ENCODE measurements at places on chromosomes 1 and 21.
A peak's percentile ranks its signal among the peaks of the same experiment; 100 is the strongest.

DNA sequence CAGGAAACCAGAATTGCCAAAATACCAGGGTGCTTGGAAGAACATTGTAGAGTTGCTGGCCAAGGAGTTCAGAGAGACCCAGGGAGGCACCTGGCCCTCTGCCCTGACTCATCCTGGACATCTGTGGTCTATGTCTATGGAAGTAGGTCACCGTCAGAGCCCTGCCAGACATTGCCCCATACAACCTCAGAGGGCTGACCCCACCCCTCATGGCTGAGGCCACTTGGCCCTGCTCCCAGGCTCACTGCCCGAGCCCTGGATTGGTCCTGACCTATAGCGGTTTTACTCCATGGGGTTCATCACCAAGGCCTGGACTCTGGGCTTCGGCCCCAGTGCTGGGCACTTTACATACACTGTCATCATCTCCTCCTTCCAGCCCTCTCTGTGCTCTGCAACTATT, 233.1 kb downstream of the PTPRU start:
- DNase-seq = no peak

DNA sequence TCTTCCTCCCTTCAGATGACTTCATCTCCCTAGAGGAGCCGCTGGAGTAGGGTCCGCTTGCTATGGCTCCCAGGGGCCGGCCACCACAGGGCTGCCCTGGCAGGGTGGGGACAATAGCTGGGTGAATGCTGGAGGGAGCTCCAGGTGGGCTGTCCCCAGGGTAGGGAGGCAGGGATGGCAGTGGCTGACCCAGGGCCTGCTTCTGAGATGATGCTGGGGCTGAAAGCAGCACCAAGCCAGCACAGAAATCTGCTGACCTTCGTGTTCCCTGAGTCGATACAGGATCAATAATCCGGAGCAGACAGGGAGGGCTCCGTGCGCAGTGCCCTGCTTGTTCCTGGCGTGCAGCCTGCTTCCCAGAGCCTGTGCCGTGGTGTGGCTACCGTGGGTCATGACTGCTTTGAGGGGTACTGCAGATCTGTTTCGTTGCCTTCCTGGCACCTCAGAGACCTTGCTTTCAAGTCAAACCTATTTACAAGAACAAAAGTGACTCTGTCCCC, 34.0 kb downstream of the TFF3 start:
- no peak for DNase-seq

GRCh38 chr1:111735858-111736544, 3.2 kb downstream of the INKA2 start:
- DNase-seq = no peak

- no peak for DNase-seq
Observed at GRCh38 chr1:31704271-31705079, 658 bp upstream of the COL16A1 start.

DNA sequence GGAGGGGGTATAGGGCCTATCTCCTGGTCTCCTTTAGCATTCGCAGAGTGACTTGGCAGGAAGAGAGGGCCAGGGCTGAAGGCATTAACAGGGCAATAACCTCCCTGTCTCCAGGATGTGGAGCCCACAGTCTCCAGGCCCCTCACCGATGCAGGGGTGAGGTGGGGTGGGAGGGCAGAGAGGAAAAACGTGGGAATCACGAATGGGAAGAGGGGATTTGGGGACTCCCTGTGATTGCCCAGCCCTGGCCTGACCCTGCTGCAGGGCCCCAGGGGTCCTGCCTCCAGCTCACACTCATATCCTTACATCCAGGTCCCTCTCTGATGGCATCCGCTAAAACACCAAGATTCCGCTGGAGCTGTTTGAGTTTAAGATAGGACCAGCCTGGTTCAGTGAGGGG, 14.6 kb downstream of the TFAP2E start:
- DNase-seq = no peak

- no peak for DNase-seq
Observed at GRCh38 chr21:41824466-41825207, 54.5 kb downstream of the PRDM15 start.

- DNase-seq = no peak
Observed at GRCh38 chr1:97562081-97562480, 358.8 kb downstream of the DPYD start.

DNA sequence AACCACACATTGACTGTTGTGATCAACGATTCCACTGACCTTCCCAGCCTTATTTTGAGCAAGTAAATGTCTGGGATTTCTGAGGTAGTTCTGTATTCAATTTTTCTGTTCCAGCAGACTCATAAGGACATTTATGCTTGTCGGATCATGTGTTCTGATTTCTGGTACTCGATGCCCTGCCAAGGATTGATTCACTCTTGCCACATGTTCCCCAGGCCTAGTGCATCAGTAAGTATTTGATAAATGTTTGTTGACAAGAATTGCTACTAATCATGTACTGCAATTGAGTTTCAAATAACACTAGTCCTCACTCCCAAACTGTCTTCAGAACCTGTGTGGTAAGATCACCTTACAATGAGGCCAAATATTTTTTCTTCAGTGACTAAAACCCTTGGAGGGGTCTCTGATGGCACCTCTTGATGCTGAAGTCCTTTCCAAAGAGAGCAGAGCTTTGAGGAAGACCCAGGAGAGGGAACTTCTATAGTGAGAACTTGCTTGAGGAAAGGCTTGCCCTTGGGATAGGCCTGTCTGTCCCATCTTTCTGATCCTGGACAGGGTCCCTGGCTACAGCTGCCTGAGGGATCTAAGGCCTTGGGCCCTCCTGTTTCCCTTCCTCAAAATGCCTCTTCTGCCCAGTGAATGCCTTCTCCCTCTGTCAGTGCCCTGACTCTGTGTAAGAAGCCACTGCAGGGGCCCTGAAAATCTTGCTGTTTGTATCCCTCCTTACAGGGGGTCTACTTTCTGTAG, 115.8 kb upstream of the FAM78B start:
- DNase-seq = no peak

- DNase-seq = no peak
Observed at GRCh38 chr21:15874615-15875014, 144.8 kb downstream of the USP25 start.

DNA sequence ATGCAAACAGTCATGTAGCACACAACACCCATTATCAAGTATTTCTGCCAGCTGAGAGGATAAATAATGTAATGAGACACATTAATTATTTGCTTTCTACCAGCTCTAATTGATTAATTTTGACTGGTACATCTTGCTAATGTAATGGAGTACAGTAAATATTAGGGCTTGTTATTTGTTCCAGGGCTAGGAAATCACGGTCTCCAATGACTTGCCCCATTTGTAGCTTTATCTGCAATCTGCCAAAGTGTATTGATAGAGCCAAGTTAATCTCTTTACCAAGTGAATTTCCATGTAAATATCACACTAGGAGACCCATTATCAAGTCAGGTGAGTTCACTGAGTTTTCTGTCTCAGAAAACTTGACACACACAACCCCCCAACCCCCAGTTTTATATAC, 55.1 kb downstream of the RGS13 start:
- no peak for DNase-seq

GRCh38 chr21:29477941-29478340, 179.2 kb downstream of the BACH1 start:
- no peak for DNase-seq

GRCh38 chr1:71298633-71299032, 217.8 kb upstream of the ZRANB2 start:
- DNase-seq = no peak

- no peak for DNase-seq
Observed at GRCh38 chr1:234953655-234954405, 174.8 kb downstream of the TOMM20 start.

DNA sequence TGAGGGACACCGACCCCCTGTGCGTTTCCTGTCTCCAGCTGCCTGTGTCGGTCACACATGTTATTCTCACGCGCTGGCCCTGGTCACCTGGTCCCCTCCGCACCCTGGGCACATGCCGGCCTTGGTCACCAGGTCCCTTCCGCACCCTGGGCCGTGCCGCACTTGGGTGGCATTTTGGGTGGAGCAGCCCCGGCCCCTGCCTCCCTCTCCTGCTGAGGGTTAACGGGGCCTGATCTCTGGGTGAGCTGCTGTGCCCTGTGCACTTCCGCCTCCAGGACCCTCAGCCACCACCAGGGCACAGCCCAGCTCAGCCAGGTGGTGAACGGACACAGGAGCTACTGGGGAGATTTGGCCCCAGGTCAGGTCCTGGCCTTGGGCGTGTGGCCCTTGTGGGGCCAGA, 26.6 kb downstream of the RRP1 start:
- no peak for DNase-seq

- DNase-seq = no peak
Observed at GRCh38 chr21:42013376-42013775, 3.2 kb upstream of the ZBTB21 start.

GRCh38 chr1:240030236-240030635, 61.4 kb upstream of the FMN2 start:
- no peak for DNase-seq

- DNase-seq = no peak
Observed at GRCh38 chr1:168607872-168608428, 31.5 kb downstream of the XCL1 start.

GRCh38 chr1:62198781-62199125, 4.1 kb downstream of the L1TD1 start:
- no peak for DNase-seq

- no peak for DNase-seq
Observed at GRCh38 chr21:46409641-46410406, 48.9 kb upstream of the DIP2A start.

DNA sequence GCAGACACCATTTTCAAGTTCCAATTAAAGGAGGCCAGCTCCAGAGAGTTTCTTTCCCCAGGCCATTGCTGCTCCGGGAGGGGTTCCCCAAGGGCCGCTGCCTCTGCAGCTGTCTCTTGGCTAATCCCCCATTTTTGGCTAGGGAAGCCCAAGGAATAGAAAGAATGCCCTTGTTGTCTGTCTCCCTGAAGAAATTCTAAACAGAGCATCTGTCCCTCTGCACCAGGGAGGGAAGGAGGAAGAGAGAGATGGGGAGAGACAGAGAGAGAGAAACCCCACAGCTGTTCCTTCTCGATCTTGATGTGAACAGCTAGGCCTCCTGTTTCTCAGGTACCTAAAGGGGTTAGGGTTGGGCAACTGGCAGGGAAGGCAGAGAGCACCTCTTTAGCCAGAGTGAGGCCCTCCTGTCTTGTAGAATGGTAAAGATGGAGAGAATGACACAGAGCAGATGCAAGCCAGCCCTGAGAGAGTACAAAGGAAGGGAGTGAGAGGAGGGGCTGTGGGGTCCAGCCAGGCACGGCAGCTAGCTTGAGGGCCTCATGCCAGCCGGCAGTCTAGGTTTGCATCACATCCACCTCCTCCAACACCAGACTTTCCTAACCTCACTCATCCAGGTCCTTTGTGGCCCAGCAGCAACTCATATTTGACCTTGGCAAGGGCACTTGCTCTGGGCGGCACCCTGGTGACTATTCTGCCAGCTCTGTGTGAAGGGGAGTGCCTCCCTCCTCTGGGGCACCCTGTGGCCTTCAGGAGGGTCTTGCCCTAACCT, 13.1 kb downstream of the OPTC start:
- no peak for DNase-seq

- DNase-seq = no peak
Observed at GRCh38 chr1:43760745-43761317, 53.5 kb downstream of the ST3GAL3 start.

DNA sequence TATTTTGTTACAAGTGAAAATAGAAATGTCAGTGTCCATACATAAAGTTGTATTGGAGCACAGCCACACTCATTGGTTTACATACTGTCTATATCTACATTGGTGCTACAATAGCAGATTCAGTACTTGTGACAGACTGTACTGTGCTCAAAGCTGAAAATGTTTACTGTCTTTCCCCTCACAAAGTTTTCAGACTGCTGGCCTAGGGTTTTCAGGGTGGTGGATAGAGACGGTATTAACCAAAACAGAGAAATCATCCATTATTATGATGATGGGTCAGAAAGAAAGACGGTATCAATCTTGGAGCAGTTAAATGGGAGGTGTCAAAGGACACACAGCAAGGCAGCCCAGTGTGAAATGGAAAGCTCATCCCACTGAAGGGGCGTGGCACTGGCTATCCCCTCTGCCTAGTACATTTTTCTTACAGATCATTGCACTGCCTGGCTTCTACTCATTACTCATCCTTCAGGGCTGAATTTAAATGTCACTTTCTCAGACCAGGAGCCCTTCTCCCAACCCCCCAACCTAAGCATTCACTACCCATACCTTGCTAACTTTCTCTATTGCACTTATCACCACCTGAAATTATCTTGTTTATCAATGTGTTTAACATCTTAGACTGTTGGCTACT, 10.2 kb downstream of the JAK1 start:
- no peak for DNase-seq

- no peak for DNase-seq
Observed at GRCh38 chr21:25240974-25241373, 366.3 kb downstream of the MRPL39 start.

DNA sequence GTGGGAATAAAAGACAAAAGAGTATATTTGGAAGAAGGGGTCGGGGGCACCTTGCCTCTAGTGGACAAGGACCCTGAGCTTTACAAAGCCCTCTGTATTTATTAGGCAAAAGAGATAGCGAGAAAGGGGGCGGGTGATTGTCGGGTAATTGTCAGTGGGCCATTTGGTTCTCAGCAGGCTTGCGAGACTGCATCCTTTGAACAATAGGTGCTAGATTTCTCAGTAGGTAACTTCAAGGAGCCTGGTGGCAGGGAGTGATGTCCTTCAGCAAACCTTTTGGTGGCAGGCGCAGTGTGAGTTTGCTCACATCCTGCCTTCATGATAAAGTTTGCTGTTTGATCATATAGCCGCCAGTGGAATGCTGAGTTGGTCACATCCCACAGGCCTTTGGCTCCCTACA, 71.4 kb downstream of the AXDND1 start:
- DNase-seq = no peak

- DNase-seq = peak; percentile 32
Observed at GRCh38 chr1:6108937-6109614, 63.4 kb downstream of the KCNAB2 start.

GRCh38 chr1:14913482-14914177, 239.9 kb upstream of the TMEM51 start:
- no peak for DNase-seq

- peak; percentile 15 for DNase-seq
Observed at GRCh38 chr1:44405031-44405797, at the start of gene RNF220. RNF220 (plus strand) TSS chr1:44405255.

- no peak for DNase-seq
Observed at GRCh38 chr1:30713311-30713710, 10.1 kb downstream of the MATN1 start.

- no peak for DNase-seq
Observed at GRCh38 chr1:145757420-145757819, 38.1 kb downstream of the CD160 start.
